ENCODE measurements at places on chromosomes 7 and 10.

DNA sequence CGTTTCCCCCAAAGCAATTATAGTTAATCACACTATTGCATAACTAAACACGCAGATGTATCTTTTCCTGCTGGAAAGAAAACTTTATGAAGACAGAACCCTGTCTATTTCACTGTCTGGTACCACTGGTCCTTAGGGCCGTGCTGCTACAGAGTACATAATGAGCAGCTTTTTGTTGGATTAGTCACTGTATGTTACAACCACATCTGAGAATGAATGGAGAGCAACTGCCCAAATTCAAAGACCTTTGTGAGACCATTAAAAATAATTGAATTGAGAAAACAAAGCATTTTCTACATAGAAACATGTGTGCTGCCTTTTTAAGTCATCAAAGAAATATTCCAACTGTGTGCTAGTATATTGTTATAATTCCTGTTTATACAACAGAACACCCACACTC is 111.3 kb upstream of the SORCS1 start:
- no peak for DNase-seq

DNA sequence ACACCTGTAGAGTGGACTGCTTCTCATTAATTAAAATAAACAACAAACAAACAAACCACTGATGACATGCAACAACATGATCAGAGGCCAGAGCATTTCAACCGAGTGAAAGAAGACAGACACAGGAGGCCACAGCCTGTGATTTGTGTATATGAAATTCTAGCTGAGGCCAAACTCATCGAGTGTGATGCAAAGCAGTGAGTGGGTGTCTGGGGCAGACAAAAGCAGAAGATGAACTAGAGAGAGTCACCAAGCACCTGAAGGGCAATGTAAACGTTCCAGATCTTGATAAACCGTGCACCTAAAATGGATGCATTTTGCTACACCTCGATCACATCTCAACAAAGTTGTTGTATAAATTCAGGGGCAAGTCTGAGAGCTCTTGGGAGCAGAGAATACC is 108.4 kb downstream of the KLF6 start:
- DNase-seq: no peak

DNA sequence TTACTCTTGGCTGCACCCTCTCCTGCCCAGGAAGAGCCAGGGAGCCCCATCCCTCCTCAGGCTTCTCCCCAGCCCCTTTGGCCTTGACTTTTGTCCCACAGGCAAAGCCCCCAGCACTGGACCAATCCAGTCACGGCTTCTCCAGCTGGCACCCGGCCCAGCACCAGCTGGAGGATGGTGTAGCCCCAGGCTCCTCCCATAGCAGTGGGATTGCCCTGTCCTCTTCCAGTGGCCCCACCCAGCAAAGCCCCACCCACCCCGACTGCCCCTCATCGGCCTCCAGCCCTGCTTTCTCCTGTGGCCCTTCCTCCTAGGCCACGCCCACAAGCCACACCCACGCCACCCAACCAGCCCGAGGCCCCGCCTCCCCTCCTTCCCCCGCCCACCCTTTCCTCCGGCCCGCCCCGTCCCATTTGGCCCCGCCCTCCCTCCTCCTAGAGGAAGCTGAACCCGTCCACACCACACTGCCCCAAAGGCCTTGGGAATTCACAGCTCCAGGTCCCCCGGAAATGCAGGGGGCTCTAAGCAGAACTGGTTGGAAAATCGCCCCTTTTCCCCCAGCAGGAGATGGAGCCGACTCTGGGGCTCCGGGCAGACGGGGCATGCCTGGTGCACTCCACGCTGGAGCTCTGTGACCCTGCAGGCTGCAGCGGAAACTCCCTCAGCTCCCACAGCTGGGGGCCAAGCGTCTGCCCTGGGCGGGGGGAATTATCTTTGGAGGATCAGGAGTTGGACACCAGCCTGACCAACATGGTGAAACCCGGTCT is 25.2 kb downstream of the GET4 start:
- no peak for DNase-seq

DNA sequence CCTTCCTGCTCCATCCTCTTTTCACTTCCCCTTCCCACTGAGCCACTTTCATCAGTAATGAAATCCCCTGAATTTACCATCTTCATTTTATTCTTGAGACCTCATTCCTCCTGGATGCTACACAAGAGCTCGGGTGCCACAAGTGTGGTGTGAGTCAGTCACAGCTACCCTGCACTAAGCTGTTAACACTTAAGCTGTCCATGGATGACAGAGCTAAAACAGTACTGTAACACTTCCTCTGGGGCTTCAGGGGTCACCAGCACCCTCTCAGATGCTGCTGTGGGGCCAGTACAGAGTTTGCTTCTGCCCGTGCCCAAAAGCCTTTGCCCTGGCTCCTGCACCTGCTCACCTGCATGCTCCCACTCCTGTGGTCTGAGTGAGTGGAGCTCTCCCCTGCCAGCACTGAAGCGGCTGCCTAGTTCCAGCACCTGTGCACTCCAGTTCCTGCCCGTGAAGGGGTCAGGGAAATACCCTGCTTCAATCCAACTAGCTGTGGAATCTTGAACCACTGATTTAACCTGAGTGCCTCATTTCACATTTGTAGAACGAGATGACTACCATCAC is 71.9 kb downstream of the POT1 start:
- no peak for DNase-seq

GRCh38 chr7:92749832-92750446 is 86.4 kb downstream of the CDK6 start:
- no peak for DNase-seq

- no peak for DNase-seq
Measured at GRCh38 chr7:37363536-37364491, 84.8 kb downstream of the ELMO1 start.

DNA sequence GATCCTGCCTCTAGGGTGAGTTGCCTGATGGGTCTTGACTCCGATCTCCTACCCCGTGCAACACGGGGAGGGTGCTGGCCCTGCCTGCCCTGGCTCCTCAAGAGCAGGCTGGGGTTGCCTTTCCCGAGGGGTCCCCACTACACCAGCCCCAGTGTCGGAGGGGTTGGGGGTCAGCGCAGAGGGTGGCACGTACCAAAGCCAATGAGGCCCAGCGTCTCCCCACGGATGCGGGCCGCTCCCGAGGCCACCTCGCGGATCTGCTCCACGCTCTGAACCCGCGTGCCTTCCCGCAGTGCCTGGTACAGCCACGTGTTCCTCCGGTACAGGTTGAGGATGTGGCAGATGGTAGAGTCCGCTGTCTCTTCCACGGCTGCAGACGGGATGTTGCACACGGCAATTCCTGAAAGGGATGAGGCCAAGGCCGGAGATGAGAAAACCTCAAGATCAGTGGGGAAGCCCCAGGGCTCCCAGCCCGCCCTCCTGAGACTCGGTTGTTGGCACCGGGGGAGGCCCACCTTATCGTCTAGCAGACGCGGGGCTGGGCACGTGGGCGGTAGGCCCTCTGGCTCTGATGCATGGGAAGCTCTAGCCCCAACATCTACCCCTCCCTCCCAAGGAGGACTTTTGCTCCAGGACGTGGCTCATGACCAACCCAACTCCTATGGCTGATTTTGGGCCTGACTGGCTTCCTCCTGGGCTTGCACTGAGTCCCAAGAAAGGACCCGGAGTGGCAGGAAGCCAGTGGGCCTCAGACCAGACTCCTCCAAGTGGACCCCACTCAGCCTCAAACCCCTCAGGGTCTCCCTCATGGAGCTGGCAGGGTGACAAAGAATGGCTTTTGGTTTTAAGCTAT is 56.1 kb downstream of the ZRANB1 start:
- no peak for DNase-seq

DNA sequence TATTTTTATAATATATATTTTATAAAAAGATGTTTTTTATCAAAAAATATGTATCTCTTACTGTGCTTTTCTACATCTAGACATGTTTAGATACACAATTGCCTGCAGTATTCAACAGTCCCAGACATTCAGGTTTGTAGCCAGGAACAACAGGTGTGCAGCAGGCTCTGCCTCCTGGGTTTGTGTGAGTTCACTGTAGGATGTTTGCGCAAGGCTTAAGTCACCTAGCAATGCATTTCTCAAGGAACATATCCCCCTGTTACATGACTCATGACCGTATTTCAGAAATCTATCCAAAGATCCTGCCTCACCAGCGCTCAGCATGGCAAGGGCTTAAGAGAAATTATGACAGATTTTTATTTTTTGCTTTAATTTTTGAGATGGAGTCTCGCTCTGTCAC is 41.5 kb downstream of the PITRM1 start:
- no peak for DNase-seq

- no peak for DNase-seq
Measured at GRCh38 chr7:128307061-128307460, 36.6 kb downstream of the RBM28 start.

- no peak for DNase-seq
Measured at GRCh38 chr7:1889556-1890181, 219.6 kb downstream of the ELFN1 start.

DNA sequence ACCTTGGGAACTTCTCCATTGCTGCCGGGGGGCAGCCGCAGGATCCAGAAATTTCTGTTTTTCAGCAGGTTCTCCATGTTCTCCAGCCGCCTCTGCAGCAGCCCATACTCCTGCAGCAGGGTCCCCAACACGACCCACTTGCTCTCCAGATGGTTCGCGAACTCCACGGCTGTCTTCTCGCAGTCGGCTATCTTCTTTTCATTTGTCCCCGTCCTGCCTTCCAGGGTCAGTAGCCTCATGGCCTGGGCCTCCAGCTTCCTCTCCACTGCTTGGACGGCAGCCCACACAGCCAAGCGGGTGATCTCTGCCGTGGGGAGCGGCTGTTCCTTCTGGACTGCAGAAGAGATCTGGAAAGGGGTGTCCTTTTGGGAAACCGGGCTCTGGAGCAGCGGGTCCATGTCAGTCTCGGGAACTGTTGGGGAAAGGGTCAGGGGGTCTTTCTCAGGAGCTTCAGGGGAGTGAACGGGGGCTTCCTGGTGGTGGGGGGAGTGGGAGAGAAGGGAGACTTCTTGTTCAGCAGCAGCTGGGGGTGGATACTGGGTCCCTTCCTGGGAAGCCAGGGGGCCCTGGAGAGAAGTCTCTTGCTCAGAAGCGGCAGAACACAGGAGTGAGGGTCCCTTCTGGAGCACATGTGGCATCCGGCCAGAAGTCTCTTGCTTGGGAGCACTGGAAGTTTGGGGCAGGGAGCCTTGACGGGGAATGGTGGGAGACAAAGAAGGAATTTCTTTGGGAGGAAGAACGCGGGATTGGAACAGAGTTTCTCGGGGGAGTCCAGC is 5.5 kb downstream of the ZNF777 start:
- DNase-seq: no peak

GRCh38 chr10:66102756-66103155 is 823.1 kb upstream of the LRRTM3 start:
- no peak for DNase-seq

DNA sequence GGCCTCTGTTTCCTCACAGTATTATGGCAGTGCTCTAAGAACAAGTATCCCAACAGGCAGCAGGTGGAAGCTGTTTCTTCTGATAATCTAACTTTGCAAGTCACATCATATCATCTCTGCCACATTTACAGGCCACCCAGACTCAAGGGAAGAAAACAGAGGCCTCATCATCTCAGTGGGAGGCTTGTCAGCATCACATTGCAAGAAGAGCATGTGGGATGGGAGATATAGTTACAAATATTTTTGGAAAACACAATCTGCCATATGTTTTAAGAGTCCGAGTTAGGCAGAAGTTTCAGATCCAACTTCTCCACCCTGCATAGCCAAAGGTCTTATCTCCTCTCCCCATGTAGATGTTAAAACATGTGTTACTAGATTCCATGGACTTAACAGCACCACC is 130.4 kb upstream of the PDE1C start:
- no peak for DNase-seq

DNA sequence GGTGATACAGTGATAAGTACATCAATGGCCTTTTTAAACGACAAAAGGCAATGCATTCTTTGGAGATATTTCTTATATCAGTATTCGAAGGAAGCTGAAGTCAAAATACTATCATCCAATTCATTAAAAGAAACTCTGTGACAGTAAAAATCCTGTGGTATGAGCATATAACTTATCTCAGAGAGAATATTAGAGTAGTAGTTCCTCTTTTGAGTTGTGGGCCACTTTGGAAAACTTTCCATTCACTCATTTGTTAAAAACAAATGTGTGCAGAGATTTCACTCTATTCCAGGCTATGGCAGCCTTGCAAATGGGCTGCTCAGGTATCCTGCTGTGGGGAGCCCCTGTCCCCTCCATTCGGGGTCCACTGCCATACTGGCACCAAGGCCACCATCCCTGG is 55.3 kb upstream of the ZNF438 start:
- no peak for DNase-seq

- no peak for DNase-seq
Measured at GRCh38 chr7:13727279-13727678, 262.2 kb downstream of the ETV1 start.

DNA sequence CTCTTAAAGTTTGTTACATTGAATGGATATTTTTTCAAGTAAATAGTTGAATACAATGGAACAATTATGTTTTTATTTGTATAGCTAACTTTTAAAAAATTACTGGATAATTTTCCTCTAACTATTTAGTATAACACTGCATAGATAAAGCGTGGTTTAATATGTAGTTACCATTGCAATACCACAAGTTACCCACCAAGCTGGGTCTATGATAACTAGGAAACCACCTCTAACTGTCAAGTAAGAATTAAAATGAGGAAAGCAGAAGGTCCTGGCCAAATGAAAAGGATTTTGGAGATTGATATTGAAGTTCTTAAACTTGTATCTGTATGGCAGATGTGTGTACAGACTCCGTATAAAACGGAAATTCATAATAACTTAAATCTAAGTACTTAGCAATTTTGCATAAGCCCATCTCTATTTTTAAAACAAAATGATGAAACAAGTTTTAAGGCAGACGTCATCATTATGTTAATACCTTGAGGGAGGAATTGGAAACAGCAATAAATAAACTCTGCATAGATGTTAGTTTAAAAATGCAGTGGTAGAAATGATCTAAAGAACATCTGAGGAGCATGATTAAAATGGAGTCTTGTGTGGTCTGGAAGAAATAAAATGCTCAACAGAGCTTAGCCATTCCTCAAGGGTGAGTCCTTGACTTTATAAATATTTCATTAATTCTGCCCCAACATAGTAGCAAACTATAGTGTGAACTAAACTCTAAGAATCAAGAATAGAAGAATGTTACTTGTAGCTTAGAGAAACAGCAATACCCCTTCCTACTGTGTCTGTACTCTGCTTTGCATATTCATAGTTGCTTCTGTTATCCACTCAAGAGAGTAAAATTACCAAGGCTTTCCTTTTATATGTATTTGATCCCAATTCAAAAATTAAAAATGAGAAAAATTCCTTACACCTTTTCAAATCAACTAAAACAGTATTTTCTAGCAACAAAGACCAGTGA is 206.4 kb upstream of the FERD3L start:
- DNase-seq: no peak

GRCh38 chr10:48206482-48207250 is 67.8 kb downstream of the FRMPD2 start:
- no peak for DNase-seq

- no peak for DNase-seq
Measured at GRCh38 chr7:157310676-157311185, 26.1 kb upstream of the DNAJB6 start.
